ENCODE measurements at places on chromosomes 2 and 18.

DNA sequence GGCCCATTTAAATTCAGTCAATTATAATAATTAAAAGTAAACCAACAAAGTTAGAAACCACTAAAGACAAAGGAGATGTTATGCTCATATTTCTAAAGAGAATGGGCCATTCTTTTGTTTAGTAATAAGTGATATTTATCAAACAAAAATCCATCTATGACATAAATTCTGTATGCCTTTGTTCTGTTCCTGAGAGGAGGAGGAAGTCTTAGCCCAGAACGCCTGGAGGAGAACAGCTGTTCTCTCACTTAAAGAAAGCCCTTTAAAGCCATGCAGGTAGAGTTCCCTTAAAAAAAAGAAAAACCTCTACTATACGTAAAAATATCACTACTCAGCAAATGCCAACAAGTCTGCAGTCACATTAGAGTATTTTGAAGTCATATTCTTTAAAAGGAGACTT, 15.5 kb downstream of the LAMA1 start:
- no peak for DNase-seq

- peak; percentile 24 for DNase-seq
Measured at GRCh38 chr2:73970850-73971471, 13.7 kb upstream of the TET3 start.

DNA sequence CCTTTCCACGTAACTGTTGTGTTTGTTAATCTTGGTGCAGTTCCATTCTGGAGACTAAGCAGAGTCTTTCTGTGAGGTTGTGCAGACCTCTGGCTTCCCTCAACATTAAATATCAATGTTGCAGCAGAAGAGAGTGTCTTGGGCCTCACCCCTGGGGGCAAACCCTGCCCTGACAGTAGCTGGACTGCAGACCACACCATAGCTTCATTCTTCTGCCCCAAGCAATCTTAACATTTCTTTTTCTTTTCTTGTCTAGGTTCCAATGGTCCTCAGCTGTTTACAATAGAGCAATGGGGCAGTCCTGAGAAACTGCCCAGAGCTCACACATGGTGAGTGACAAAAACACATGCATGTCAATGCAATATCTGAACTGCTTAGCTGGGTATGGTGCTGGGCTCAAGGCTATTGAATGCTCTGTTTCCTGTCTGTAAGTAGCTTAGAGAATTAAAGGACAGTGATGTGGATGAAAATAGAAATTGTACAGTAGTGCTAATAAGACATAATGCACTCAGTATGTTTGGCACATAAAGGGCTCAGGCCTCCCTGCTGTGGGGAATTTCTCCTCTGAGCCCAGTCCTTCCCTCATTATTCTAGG, 237.6 kb downstream of the ALPK2 start:
- no peak for DNase-seq

GRCh38 chr2:237529452-237530402, 36.6 kb upstream of the PRLH start:
- no peak for DNase-seq

GRCh38 chr2:189157456-189157855, 22.1 kb downstream of the COL5A2 start:
- no peak for DNase-seq

DNA sequence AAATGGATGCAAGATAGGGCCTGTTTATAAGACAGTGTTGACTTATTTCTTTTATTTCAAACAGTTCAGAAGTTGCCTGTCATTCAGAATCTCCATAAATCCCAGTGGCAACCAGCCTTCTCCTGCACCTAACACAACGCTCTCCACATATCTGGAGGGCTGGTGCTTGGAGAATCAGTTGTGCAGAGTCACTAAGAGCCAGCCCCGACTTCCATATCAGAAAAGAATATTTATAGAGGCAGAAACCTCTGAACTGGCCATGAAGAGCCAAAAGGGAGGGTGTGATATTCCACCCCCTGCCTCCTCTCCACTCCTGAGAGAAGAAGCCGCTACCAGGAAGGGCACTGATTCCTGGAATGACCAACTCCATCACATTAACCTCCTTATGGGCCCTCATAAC, 34.0 kb upstream of the B4GALT6 start:
- no peak for DNase-seq

- DNase-seq, result no peak
Measured at GRCh38 chr2:26717362-26717761, 24.8 kb downstream of the KCNK3 start.

DNA sequence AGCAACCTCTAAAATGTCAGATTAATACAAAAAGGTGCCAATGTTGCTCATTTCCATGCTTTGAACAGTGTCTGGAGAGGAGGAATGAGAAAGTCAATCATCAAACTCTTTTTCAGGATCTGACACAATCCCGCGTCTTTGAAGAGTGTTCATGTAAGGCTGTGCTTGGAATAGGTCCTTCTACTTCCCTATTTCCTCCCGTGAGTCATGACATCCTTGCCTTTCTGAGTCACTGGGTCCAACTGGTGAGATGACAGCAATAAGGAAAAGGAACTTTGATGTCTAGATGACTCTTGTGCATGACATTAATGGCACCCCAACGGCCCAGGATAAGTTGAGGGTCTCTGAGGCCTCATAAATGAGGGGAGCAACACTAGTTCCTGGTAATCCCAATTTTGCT, 109.0 kb upstream of the CELF4 start:
- DNase-seq, result no peak

GRCh38 chr18:22346953-22347605, 70.6 kb downstream of the CTAGE1 start:
- DNase-seq, result no peak

DNA sequence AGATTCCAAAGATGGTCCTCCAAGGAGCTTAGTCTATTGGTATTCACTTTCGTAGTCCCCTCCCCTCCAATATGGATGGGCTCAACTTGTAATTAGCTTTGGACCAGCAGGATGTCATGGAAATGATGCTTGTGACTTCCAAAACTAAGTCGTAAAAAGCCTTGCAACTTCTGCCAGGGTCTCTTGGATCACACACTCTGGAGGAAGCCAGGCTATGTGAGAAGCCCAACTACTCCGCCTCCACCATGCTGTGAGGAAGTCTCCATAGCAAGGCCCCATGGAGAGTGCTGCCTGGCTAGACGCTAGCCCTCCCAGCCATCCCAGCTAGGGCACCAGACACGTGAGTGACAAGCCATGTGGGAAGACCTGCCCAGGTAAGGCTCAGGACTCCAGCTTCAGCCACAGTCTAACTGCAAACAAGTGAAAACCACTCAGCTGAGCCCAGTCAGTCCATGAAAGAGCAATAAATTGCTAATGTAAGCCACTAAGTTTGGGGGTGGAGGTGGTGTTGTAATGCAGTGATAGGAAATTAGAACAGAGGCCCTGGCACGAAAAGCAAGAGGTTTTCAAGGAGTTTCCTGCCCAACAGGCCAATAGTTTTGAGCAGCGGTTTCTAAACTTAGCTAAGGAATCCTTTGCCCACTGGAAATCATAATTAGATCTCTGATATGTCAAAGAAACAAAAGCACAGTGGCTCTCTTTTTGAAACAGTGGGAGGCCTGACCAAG, 77.5 kb upstream of the GLI2 start:
- no peak for DNase-seq

GRCh38 chr18:35691625-35692024, 110.1 kb downstream of the GALNT1 start:
- no peak for DNase-seq

DNA sequence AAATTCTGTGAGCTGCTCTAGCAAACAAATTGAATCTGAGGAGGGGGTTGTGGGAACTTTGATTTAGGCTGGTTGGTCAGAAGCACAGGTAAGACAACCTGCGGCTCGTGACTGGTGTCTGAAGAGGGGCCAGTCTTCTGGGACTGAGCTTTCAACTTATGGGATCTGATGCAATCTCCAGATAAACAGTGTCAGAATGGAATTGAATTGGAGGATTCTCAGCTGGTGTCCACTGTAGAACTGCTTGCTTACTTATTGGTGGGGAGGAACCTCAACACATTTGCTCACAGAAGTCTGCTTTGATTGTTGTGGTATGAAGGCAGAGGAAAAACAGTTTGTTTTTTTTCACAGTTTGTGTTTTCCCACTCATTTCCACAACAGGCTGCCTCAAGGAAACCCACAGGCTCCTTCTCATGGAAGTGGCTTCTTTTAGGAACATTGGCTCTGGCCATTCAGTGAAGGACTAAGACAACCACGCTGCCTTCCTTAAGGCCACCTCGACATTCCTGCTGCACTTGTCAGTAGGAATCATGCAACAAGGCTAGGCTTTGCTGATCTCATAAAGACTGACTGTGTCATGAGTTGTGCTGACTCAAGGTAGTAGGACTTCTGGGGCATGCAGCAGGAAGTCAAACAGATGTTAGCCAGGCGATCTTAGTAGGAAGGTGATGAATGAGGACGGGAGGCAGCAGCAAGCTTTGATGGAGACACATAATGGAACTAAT, 104.7 kb downstream of the TSN start:
- no peak for DNase-seq

DNA sequence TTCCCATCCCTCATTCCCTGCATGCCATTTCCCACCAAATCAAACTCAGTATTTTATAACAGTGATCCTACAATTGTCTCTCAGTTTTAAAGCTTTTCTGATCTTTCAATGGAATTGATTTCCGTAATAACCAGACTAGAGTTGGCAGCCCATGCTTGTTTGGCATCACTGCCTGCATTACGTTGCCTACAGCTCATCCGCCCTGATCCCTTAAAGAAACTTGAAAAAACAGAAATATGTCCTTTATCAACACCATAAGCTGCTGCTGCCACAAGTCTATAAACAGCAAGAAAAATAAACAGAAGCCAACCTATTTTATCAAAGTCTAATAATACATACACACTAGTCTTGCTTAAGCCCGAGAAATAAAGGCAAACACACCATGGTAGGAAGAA, 331.0 kb downstream of the METTL4 start:
- no peak for DNase-seq

DNA sequence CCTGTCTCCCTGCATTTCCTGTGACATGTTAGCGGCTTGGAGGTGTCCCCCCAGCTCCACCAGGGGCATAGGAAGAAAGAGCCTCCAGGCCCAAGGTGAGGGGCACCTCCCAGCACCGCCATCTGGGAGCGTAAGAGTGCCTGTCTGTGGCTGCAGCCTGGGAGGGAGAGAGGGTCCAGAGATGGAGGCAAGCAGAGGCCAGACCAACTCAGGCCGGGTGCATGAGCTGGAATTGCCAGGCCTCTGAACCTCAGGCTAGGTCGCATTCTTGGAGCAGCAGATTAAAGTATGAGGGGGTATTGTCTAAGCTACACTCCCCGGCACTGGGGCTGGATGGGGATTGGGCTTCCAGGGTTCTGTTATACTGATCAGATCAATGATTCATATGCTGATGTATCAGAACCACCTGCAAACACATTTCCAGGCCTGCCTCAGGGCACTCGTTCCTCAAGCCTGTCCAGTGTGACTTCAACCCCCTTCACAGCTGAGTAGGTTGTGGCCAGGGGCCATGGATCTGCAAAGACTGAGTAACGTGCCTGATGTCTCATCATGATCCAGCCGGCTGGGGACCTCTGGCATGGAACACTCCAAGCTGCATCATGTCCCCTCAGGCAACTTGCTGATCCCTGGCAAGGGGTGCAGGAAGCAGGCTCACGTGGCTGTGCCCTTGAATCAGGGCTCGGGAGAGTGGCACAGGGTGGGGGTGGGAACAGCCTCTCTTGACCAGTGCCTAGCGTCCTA, 73.2 kb downstream of the HS1BP3 start:
- DNase-seq, result no peak

DNA sequence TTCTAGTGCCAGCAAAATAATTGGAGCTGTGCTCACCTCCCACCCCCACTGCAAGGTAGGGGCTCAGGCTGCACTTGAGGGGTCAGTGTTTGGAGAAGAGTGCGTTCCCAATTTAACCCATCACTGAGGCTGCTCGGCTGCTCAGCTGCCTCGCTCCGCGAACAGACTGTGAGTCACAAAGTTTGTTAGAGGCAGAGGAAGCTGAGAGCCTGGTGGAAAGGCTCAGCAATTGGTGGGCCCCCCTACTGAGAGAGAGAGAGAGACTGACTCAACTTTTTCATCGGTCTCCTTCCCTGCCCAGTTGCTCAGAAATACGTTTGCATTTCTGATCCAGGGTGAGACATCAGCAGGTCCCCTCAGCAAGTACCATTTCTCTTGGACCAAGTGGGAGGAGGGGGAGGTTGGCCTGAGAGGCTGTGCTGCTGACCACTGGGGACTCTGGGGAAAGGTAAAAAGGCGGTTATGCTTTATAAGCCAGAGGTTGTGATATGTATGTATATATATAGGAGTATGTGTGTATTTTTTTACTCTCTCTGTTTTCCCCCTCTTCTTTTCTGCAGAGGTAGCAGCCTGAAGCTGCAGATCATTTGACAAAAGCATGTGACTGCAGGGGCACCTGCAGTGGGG, 1.5 kb downstream of the EFR3B start:
- no peak for DNase-seq

DNA sequence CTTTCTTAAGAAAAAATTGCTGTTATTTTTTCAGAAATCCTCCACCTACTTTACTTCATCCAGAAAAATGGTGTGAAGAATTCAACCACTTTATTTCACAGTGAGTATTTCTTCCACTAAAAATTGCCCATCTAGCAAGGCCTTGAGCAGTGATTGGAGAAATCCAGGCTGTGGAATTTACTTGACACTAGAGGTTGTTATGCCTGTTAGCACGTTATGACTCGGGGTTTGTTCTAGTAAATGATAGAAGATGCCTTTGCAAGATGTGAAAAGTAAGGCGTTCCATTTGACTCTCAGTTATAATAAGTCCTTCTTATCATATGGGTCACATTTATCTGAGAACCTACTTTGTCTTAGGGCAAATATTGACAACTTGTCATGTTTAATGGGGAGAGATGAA, 157.4 kb downstream of the MYO3B start:
- DNase-seq, result no peak

GRCh38 chr18:46160050-46160798, 56.0 kb downstream of the HAUS1 start:
- no peak for DNase-seq

DNA sequence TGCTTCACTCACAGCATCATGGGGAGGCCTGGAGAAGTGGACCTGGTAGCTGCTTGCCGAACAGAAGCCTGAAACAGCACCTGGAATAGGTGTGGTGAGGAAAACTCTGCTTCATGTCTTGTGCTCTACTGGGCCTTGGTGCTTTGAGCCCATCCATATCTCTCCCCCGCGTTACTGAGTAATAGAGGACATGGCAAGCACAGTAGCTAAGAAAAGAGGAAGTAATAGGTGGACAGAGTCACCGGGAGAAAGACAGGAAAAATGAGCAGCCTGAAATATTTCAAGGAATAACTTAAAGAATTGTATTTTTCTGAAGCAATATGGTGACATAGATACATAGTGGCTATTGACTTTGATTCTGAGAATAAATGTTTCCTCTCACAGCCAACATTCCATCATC, 14.0 kb upstream of the HNMT start:
- DNase-seq, result no peak

DNA sequence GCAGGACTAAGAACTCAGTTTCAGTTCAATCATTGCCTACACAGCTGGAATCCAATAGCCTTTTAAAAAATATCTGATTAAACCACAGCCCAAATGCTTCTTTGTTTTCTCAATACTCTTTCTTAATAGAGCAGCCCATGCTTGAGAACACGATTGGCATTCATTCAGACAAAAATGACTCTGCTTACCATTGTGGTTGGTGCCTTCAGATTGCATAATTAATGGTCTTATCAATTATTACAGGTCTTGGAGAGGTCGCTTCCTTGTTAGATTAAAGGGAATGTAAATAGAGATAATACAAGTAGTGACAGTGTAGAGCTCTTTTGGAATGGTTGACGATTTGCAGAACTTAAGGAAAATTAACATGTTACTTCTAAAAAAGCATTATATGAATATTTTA, 107.2 kb downstream of the RNF152 start:
- DNase-seq, result no peak

- DNase-seq, result no peak
Measured at GRCh38 chr2:122378521-122378920, 623.1 kb downstream of the TSN start.

GRCh38 chr18:44685296-44685695, 4.6 kb downstream of the SETBP1 start:
- no peak for DNase-seq

GRCh38 chr2:231891514-231891905, 34.7 kb downstream of the NPPC start:
- DNase-seq, result no peak

Data from activated naive CD4-positive, alpha-beta T cell (primary cell).